ENCODE measurements at places on chromosomes 3 and 15. TPM values are rescaled to one million over a fixed set of nuclear protein-coding genes. Genes with fewer than 3 reads are reported as not detected.

C3orf85 gene
- total RNA-seq = not detected

BUB1B gene
- 62.3 TPM for total RNA-seq

SI gene
- not detected for total RNA-seq

ACP3 gene
- total RNA-seq = not detected

ZDHHC19 gene
- not detected for total RNA-seq

EPHA6 gene
- not detected for total RNA-seq

GRCh38 chr3:49401766-49402165, 10.0 kb downstream of the RHOA start:
- no peak overlapping the region for H3K4me3 ChIP-seq
- peaks cover 50% of the 10 kb centered on the region for H3K4me1 ChIP-seq
- peaks cover 40% of the 10 kb centered on the region for H3K36me3 ChIP-seq
- H3K27ac ChIP-seq = no peak overlapping the region
- DNase-seq = no peak

GRCh38 chr3:143637133-143637532, 211.1 kb downstream of the SLC9A9 start:
- H3K36me3 ChIP-seq = peaks cover 13% of the 10 kb centered on the region
- H3K27me3 ChIP-seq = no peaks in the 10 kb centered on the region

GRCh38 chr15:86445579-86446252, 366.0 kb downstream of the AGBL1 start:
- DNase-seq = no peak
- H3K36me3 ChIP-seq = no peaks in the 10 kb centered on the region
- H3K27ac ChIP-seq = no peak overlapping the region
- no peaks in the 10 kb centered on the region for H3K4me1 ChIP-seq
- no peak overlapping the region for H3K4me3 ChIP-seq
- no peaks in the 10 kb centered on the region for H3K27me3 ChIP-seq

GRCh38 chr3:38097446-38098375, 39.2 kb downstream of the ACAA1 start:
- no peaks in the 10 kb centered on the region for H3K36me3 ChIP-seq
- H3K27me3 ChIP-seq = no peaks in the 10 kb centered on the region
- H3K4me1 ChIP-seq = no peaks in the 10 kb centered on the region
- DNase-seq = no peak
- H3K27ac ChIP-seq = no peak overlapping the region

DNA sequence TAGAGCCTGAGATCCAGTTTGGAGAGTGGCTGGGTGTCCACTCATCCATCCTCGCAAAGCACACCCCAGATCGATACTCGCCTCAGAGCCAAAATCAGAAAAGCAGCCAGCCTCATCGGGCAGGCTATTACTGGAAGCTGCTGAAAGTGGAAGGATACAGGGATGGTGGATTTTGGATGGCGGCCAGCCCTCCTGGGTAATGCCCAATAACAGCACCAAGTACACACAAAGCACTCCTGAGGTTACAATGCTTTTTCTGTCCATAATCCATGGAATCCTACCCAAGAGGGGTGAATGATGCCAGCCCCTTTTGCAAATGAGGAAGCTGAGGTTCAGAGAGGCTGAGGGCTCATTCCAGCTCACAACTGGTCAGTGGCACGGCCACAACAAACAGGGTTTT, 93.1 kb upstream of the SLC6A11 start:
- peaks cover 14% of the 10 kb centered on the region for H3K27me3 ChIP-seq
- H3K27ac ChIP-seq = no peak overlapping the region
- H3K4me1 ChIP-seq = no peaks in the 10 kb centered on the region
- no peak overlapping the region for H3K4me3 ChIP-seq
- H3K36me3 ChIP-seq = no peaks in the 10 kb centered on the region

DNA sequence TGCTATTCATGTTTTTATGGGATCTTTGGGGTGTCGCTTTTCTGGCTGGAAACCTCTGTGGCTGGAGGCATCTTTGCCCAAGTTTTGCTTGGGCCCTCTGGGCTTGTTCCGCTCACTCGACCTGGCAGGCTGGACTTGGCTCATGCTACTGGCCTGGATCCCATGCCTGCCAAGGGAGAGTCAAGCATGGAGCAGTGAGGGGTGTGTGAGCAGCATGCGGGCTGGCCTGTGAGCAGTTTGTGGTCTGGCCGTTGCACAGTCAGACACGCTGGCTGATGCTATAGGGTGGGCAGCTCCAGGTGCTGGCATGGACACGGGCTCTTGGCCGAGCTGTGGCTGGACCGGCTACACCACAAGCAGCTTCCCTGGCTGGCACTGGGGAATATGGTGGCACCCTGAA, 491.1 kb downstream of the AGBL1 start:
- H3K4me3 ChIP-seq = no peak overlapping the region
- H3K36me3 ChIP-seq = no peaks in the 10 kb centered on the region
- H3K4me1 ChIP-seq = peaks cover 2% of the 10 kb centered on the region
- no peak overlapping the region for H3K27ac ChIP-seq

GRCh38 chr3:127261925-127262324, 25.9 kb downstream of the PRR20G start:
- H3K4me1 ChIP-seq = no peaks in the 10 kb centered on the region
- H3K36me3 ChIP-seq = no peaks in the 10 kb centered on the region

DNA sequence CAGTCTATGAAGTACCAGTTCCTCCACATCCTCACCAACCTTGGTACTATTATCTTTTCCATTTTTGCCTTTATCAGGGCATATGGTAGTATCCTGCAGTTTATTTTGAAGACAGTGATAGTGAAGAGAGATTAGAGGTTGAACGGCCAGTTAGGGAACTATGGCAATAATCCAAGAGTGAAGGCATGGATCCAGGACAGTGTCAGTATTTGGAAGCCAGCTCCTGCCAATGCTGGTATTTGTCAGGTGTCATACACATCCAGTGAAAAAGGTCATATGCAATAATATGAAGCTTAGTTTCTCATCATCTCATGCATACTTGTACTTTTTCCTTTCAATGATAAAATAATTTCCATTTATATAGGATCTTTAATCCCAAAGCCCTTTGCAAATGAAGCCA, 56.8 kb upstream of the KCNMB2 start:
- peaks cover 6% of the 10 kb centered on the region for H3K27me3 ChIP-seq
- no peak overlapping the region for H3K4me3 ChIP-seq
- no peaks in the 10 kb centered on the region for H3K4me1 ChIP-seq
- no peak for DNase-seq
- H3K36me3 ChIP-seq = no peaks in the 10 kb centered on the region

DNA sequence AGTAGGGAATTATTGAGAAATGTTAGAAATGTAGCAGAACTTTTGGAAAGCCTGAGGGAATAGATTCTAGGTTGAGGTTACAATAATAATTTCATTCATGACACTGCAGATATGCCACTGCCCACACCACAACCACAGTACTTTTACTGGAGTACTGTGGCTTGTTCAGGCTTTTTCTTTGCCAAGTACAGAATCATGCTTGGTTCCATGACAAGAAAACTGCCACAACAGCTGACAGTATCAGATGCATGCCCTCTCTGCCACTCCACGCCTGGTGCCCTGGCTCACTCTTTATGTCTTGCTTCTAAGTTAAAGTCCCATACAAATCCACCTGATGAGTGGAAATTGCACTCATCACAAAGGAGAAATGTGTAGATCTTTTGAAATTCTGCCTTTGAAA, 398.6 kb downstream of the ZIC1 start:
- no peaks in the 10 kb centered on the region for H3K36me3 ChIP-seq
- no peak for DNase-seq
- no peaks in the 10 kb centered on the region for H3K27me3 ChIP-seq
- H3K4me1 ChIP-seq = no peaks in the 10 kb centered on the region

DNA sequence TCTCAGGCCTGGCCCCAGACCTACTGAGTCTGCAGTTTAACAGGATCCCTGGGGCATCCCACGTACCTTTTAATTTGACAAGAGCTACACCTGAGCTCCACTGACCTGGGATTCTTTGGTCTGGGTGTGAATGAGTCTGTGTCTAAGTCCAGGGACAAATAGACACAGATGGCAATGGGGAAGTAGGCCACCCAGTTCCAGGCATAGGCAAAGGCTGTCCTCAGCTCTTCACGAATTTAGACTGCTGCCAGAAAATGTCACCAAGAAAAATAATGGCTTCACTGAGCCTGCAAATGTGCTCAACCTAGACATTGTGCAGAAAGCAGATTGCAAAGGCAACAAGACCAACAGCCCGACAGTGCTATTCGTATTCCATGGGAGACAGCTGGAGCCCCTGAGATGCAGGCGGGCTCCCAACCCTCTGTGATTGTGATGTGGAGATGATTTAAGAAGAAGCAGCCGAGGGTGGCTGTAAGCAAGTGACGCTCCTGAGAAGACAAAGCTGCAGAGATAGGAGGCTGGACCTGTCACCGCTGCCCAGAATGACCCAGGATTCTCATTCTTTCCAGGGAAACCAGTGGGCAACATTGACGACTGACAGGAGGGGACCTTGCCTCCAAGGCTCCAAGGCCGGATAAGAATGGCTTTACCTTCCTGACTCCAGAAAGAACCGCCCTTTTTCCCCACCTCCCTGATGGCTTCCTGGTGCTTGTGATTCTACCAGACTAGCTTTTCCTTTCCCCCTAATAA, 39.8 kb upstream of the IREB2 start:
- H3K27me3 ChIP-seq = no peaks in the 10 kb centered on the region
- H3K4me1 ChIP-seq = no peaks in the 10 kb centered on the region
- H3K27ac ChIP-seq = no peak overlapping the region
- H3K36me3 ChIP-seq = no peaks in the 10 kb centered on the region
- DNase-seq = no peak

DNA sequence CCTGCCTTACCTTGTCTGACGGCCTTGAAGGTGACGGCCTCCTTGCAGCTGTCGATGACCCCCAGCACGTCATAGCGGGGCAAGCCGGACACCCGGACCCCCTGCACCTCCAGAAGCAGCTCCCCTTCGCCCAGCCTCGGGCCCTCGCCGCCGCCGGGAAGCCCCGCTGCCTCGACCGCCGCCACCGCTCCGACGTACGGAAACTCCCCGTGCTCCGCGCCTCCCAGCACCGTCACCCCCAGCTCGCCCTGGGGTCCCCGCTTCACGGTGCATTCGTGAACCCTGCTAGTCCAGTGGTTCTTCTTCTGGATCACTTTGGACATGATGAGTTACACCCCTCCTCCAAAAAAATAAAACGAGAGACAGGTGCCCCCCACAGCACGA, 740 bp downstream of the MAGI1 start:
- peaks cover 76% of the 10 kb centered on the region for H3K27me3 ChIP-seq
- H3K4me3 ChIP-seq = peak overlapping the region; percentile 84
- peak; percentile 21 for DNase-seq
- H3K27ac ChIP-seq = no peak overlapping the region

DNA sequence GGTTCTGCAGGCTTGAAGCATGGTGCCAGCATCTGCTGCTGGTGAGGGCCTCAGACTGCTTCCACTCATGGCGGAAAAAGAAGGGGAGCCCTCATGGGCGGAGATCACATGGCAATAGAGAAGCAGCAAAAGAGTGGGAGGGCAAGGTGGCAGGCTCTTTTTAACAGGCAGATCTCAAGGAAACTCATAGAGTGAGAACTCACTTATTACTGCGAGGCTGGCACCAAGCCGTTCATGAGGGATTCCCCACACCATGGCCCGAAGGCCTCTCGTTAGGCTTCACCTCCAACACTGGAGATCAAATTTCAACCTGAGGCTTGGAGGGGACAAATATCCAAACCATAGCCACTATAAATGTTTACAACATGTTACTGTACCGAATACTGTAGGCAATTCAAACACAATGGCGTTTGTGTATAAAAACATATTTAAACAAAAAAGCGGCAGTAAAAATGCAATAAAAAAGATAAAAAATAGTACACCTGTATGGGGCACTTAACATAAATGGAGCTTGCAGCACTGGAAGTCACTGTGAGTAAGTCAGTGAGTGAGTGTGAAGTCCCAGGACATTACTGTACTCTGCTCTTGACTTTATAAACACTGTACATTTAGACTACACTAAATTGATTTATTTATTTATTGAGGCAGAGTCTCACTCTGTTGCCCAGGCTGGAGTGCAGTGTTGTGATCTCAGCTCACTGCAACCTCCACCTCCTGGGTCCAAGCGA, 18.8 kb upstream of the MOBP start:
- H3K27ac ChIP-seq = no peak overlapping the region
- peaks cover 7% of the 10 kb centered on the region for H3K27me3 ChIP-seq
- peaks cover 4% of the 10 kb centered on the region for H3K4me1 ChIP-seq
- H3K4me3 ChIP-seq = no peak overlapping the region
- DNase-seq = no peak

- no peaks in the 10 kb centered on the region for H3K36me3 ChIP-seq
- H3K4me3 ChIP-seq = no peak overlapping the region
- DNase-seq = no peak
- H3K4me1 ChIP-seq = no peaks in the 10 kb centered on the region
- no peaks in the 10 kb centered on the region for H3K27me3 ChIP-seq
Measured at GRCh38 chr3:175392653-175393052, 533.5 kb downstream of the NAALADL2 start.

- no peaks in the 10 kb centered on the region for H3K4me1 ChIP-seq
- DNase-seq = no peak
- H3K4me3 ChIP-seq = no peak overlapping the region
- H3K27me3 ChIP-seq = peaks cover 3% of the 10 kb centered on the region
- no peaks in the 10 kb centered on the region for H3K36me3 ChIP-seq
Measured at GRCh38 chr15:94028809-94029208, 202.6 kb upstream of the MCTP2 start.

All from activated naive CD8-positive, alpha-beta T cell treated with anti-CD3 and anti-CD28 coated beads for 36 hours (primary cell).